Ecto neural progenitor cell (in vitro differentiated cells): ENCODE measurements at places on chromosomes 12 and 14.

DNA sequence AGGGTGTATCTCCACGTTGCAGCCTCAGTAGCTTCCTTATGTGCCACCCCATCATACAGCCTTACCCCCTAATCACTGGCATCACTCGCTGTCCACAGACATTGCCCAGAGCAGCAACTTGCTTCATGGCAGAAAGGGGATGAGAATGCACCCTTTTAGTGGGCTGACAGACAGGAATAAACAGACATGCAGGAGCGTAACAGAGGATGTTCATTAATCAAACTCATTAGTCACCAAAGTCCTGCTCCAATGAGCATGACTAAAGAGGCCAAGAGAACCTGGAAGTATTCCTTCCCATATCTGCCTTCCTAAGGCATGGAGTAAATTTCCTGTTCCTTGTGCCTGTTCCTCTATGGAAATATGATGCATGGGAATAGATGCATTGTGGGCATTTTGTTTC, 197.0 kb downstream of the PHLDA1 start:
- DNase-seq: no peak

DNA sequence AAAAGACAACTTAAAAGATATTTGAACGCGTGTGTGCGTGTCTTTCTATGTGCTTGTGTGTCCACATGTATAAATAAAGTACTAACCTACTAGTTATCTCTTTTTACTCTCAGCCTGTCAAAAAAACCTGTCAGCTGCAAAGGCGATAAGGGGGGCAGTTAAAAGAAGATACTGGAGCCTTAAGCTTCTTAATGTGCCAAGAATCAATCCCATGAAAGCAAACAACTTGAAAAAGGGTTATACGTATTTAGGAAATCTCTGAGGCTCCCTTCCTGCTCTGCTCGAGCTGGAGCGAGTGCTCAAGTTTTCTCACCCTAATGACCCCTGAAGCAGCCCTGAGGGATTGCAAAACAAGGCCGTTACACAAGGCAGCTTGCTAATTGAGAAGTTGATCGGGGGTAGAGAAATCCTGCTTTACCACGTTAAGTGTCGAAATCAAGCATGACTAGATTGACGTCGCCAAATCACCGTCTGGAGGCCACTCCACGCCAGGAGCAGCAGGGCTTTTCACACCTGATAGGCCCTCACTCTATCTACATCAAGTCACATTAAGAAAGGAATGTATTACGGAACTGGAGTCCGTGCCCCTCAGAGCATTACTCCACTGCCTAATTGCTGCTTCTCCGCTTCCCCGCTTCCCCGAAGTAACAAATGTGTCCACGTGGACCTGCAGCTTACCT, 32.4 kb downstream of the LMO3 start:
- DNase-seq: peak; percentile 70

DNA sequence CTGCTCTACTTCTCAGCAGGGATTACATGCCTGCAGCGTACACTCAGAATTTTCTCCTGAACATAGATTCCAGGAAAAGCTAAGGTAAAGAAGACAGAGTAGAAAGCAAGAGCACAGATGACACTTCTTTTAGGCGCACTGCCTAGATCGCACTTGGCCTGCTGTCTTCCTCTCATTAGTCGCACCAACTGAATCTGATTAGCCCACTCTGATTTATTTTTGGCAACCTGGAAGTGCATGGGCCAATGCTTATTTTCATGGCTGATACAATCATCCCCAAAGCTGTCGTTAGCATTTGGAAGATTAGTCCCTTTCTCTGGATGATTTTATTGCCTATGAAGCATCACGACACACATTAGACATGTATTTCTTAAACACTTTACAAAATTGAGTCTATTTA, 152.5 kb downstream of the PTPRO start:
- no peak for DNase-seq

DNA sequence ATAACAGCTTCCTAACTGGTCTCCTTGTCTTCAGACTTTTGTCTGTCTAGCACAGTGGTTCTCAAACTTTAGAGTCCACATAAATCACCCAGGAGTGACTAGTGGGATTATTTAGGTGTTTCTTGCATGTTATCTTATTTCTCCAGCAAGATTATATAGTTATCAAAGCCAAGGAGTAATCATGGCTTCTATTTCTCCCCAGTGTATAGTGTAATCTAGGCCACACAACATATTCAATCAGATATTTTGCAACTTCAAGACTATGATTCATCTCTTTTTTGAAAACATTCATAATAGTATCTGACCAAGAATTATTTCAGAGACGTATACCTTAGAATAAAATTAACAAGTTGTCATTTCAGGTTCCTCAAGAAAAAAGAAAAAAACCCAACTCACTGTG, 131.9 kb downstream of the CEP83 start:
- DNase-seq: no peak

DNA sequence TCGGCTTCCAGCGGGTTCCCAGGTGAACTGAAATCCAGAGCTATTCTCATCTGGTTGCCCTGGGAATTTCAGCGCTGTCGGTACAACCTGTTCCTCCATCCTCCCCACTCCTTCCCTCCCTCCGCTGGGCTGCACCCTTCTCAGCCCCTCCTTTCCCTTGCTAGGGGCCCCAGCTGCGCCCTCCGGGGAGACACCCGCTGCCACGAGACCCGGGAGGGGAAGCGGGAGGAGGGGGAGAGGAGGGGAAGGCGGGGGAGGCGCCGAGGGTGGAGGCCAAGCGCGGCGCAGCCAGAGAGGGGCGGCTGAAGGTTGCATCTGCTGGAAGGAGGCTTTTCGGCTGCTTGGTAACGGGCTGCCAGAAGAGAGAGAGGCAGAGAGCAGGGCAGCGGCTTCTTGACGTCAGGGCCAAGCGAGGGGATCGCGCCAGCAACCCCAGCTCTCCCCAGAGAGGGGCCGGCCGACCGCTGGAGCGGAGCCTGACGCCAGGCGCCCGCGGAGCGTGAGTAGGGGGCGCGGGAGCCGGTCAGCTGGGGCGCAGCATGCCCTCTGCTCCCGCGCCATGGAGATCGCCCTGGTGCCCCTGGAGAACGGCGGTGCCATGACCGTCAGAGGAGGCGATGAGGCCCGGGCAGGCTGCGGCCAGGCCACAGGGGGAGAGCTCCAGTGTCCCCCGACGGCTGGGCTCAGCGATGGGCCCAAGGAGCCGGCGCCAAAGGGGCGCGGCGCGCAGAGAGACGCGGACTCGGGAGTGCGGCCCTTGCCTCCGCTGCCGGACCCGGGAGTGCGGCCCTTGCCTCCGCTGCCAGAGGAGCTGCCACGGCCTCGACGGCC, at the start of gene KCNA5:
TSS of gene KCNA5 (plus strand) at position 291 of the 831 bp plus-strand sequence. CDS start at position 560, 269 bp downstream.
- DNase-seq: peak; percentile 87

DNA sequence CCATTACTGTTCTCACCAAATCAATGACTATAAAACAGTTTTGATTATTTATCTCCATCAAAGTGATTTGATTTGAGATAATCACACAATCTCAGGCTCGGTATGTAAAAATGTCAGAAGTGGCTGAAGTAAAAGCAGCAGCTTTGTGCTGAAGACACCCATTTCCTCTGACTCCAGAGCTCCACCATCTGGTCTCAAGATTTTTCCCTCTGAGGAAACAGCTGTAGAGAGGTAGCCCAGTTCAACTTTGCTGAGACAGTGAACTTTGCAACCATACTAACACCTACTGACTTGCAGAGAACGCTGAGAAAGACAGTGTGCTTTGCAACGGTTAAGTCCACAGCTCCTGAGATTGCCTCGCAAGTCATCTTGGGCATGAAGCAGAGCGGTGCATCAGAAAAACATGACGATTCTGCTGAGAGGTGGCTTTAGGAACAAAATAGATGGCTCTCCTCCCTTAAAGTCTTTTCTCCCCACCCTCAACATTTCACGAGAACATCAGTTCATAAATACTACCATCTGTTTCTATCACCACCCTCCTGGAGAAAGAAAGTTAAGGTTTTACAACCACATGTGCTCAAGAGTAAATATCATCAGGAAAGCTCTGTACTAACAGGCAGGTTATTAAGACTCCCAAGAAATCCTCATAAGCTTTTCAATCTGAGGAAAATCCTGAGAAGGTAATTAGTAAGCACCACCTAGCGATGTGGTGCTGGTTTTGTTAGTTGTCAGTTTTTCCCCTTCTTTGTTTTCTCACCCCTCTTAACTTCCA, 34.8 kb downstream of the HIGD1C start:
- no peak for DNase-seq

DNA sequence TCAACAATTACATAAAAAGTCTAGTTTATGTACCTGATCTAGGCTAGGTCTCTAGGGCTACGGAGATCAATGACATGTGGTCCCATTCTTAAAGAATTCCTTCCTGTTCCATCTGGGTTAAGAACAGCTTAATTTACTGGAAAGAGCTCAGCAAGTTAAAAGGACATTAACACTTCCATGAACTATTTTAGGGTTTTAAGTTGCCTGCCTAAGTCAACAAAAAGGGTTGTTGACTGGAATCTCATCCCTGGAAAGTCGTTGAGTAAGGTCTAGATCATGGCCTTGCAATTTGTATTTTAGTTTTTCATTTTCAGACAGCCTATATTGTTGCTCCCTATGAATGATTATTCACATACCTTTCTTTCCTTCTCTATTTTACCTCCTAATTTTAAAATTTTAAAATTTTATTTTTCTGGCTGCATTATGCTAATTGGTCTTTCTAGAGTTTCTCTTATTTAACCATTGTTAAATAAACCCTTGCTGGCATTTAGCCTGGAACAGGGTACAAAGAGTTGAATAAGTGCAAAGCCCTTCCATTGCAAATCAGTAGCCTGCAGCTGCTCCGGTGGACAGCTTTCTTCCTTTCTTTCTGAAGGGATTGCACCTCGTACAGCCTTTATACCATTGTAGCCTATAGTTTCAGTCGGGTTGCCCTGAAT, 66.3 kb downstream of the VRK1 start:
- no peak for DNase-seq

- DNase-seq: no peak
Measured at GRCh38 chr14:103650213-103650612, 21.2 kb downstream of the KLC1 start.

- no peak for DNase-seq
Measured at GRCh38 chr12:112543751-112544150, 125.0 kb downstream of the PTPN11 start.

DNA sequence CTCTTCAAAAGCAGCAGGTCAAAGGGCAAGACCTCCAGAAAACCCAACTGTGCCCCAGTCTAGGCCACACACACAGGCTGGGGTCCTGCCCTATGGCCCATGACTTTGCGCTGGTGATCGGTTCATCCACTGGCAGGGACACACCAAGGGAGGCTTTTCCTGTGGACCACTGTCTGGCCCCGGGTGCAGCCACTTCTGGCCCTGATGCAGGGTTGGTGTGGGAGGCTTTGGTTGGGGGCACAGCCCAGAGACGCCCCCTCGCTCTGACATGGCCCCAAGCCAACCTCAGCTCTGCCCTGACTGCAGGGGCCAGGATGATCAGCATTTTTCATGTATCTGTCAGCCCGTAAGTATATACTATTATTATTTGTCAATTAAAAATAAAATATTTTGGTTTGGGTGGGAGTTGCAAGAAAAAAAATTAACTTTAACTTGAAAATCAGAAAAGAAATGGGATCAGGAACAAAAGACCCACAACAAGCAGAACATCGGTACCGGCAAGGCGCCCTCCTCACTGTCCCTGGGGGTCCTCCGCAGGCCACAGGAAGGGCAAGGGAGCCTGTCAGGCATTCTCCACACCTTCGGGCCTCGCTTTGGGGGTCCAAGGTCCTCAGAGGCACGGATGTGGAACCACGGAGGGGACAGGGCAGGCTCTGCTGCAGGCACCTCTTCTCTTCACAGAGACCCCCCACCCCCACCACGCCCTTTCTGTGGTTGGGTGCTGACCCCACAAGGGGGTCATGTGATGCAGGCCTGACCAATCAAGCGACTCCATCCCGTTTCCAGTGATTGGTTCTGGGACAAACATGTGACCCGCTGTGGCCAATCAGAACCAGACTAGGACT, 181.5 kb upstream of the SFSWAP start:
- DNase-seq: peak; percentile 43

GRCh38 chr12:5242440-5242839, 189.5 kb upstream of the NTF3 start:
- DNase-seq: no peak

- DNase-seq: no peak
Measured at GRCh38 chr12:113862590-113863454, 103.3 kb downstream of the RBM19 start.

DNA sequence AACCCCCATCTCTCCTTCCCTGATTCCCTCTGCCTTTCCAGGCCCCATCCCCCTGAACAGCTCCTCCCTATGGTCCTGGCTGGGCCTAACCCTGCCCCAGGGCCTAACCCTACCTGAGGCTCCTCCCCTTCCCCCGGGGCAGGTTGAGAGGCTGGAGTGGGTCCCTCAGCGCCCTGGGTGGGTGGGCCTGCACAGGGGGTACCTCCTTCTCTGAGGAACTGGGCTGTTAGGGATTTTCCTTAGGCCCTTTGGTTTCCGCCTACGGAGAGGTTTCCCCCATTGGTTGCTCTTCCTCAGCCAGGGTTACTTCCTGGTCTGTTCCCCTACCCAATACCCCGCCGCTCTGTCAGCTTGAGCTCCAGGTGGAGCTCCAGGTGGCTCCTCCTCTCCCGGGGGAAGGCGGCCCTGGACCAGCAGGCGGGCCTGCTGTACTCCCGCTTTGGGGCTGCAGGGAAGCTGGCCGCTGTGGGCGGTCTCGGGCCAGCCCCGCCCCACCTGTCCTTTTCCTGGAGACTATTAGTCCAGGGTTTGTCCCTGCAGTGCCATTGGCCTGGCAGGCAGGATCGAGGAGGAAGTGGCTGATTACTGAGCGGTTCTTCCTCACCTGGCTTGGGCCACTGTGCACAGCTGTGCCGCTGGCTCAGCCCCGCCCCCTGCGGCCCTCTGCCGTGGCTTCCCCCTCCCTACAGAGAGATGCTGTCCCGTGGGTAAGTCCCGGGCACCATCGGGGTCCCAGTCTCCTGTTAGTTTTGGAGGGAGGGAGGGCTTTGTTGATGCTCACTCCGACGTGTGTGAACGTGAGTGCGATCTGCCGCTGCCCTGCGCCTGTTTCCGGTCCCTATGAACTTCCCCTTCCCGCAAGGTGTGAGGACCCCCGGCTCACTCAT, 2.5 kb downstream of the C12orf57 start:
- DNase-seq: peak; percentile 87

DNA sequence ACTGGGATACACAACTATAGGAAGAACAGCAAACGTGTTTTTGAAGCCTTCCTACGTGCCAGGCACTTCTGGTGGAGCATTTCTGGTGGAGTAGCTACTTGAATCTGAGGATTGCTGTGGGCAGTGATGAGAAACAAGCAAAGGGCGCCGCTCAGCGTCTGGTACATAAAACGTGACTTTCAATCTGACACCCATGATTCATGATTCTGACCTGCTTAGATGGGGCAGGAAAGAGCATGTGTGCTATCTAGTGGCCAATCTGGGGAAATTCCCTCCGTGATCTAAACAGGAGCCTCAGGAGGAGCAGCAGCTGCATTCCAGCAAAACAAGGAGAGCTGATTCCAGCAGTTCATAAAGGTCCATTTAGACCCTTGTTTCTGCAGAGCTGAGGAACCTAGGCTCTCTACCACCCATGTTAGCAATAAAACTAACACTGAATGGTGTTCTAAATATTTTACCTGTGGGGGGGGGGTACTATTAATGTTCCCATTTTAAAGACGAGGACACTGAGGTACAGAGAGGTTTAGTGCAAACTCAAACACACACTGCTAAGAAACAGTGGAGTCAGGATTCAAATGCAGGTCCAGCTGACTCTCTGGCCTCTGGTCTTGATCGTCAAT, 37.8 kb downstream of the PAH start:
- peak; percentile 80 for DNase-seq
